Vagina (tissue), 2 donors: ENCODE measurements at places on chromosomes 12 and 14. TPM values are rescaled to one million over a fixed set of nuclear protein-coding genes. Genes with fewer than 3 reads are reported as not detected.

The DHH gene
- total RNA-seq: 1.5 TPM

The SCN8A gene
- 3.7 TPM for total RNA-seq

- no peak for DNase-seq
These were observed 1052.1 kb downstream of the TMEM121 start for GRCh38 chr14:106578481-106578880.

DNA sequence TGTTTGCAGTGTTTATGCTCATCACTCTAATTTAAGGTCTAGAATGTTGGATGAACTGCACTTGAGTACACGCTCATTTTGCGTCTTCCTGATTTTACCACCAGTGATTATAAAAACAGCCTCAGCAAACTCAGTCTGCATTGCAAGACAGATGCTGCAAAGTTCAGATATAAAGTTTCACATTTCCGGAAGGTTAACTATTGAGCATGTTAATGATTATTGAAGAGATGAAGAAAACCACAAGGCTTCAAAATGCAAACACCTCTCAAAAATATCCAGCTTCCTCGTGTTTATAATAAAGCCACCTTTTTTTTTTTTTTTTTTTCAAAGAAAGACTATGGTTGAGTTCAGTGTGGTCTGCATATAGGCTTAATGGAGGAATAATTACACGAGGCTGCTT is 92.1 kb upstream of the BMP4 start:
- DNase-seq: no peak

GRCh38 chr14:36055681-36056225 is 120.8 kb downstream of the PTCSC3 start:
- no peak for DNase-seq

DNA sequence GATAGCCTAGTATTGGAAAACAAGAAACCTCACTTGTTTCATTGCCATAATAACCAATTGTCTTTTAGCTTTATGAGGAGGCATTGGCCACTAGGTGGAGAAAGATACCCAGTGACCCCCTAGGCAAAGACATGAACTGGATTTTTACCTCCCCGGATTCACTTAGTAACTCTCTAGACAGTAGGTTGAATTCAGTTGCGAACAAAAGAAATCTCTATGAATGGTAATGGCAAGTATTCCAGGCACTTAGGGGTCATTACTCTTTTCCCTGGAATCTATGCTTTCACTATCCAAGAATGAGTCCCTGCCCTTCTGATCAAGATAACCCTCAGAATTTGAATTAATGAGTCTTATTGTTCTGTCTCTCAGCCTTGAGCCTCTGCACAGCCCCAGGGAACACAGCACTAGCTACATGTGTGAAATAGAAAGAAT is 29.5 kb upstream of the RHOJ start:
- DNase-seq: no peak

The LRP6 gene
- total RNA-seq: 71.0 TPM

The KIF21A gene
- 26.3 TPM for total RNA-seq

The GPR135 gene
- total RNA-seq: 6.4 TPM

GRCh38 chr12:4223273-4223845 is 50.2 kb upstream of the CCND2 start:
- DNase-seq: no peak

DNA sequence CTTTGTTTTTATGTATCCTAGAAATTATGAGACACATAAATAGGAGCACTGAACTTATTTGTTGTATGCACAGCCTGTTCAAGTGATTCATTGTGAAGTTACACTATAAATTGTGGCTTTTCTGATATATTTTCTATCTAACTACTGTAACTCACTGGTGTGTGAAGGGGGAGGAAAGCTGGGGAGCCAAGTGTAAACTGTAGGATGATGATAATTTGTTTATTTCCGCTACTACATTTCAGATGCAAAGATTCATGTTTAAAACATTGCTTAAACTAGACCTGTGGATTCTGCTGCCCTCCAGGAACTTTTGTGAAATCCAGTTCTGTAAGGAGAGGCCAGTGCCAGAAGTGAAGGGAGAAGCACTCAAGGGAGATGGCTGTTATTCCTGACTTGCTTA is 3.3 kb downstream of the TMTC2 start:
- no peak for DNase-seq

DNA sequence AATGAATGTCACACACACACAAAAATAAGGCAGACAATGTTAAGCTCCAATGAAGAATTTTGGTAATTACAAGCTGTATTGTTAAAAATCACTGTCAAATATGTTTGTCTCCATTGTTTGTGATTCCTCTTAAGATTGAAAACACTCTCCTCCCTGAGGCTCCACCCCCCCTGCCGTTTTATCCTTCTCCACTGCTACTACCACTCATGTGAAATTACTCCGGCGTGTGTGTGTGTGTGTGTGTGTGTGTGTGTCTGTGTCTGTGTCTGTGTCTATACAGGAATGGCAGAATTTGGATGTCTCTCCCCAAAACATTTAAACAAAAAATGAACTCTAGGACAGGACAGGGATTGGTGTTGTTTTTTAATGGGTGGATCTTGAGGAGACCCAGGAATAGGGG is 365.1 kb upstream of the DIO2 start:
- DNase-seq: no peak

- DNase-seq: no peak
These were observed 85.8 kb downstream of the LLPH start for GRCh38 chr12:66044731-66045130.

GRCh38 chr14:76866456-76866855 is 40.2 kb downstream of the LRRC74A start:
- no peak for DNase-seq

GRCh38 chr14:96108061-96108795 is 69.1 kb downstream of the C14orf132 start:
- DNase-seq: no peak

- peak; percentile 80 for DNase-seq
These were observed 136.0 kb downstream of the CRADD start for GRCh38 chr12:93813186-93813585.

DNA sequence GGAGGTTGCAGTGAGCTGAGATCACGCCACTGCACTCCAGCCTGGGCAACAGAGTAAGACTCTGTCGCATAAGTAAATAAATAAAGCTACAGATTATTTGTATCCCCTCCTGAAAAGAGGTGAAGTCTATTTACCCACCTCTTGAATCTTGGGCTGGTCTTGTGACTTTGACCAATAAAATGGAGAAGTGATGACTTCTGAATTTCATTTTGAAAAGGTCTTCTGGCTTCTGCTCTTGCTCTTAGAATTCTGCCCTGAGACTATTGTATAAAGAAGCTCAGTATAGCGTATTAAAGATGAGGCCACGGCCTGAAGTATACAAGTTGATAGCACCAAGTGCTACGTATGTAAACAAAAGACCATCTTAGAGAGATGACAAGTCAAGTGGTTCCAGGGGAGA is 88.3 kb upstream of the AMN1 start:
- no peak for DNase-seq

GRCh38 chr14:29175706-29176105 is 409.1 kb downstream of the FOXG1 start:
- DNase-seq: no peak

GRCh38 chr12:74889073-74889472 is 320.6 kb downstream of the KCNC2 start:
- no peak for DNase-seq

GRCh38 chr12:42204819-42205218 is 33.2 kb downstream of the YAF2 start:
- no peak for DNase-seq

- DNase-seq: no peak
These were observed 66.9 kb upstream of the FGD4 start for GRCh38 chr12:32332446-32332845.

The FERMT2 gene
- 70.2 TPM for total RNA-seq

The DPF3 gene
- not detected for total RNA-seq

GRCh38 chr12:75690296-75690955 is 179.0 kb upstream of the KRR1 start:
- DNase-seq: peak; percentile 91

DNA sequence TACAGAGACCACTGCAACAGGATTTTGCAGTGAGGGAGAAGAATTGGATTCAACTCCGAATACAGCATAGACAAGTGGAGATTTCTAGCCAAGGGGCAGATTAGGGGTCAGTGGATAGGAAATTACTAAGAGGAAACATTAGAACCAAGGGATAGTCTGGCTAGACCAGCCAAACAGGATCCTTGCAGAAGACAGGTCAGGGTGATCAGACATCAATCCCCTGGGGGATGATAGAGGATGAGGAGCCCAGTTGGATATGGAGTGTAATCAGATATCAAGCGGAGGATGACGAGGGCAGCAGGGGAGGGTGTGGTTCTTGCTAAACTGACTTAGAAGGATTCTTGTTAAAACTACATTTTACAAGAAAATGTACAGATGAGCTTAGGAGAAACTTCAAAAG is 424.4 kb downstream of the DAD1 start:
- no peak for DNase-seq

GRCh38 chr14:77640756-77641533 is 24.5 kb upstream of the SPTLC2 start:
- no peak for DNase-seq

DNA sequence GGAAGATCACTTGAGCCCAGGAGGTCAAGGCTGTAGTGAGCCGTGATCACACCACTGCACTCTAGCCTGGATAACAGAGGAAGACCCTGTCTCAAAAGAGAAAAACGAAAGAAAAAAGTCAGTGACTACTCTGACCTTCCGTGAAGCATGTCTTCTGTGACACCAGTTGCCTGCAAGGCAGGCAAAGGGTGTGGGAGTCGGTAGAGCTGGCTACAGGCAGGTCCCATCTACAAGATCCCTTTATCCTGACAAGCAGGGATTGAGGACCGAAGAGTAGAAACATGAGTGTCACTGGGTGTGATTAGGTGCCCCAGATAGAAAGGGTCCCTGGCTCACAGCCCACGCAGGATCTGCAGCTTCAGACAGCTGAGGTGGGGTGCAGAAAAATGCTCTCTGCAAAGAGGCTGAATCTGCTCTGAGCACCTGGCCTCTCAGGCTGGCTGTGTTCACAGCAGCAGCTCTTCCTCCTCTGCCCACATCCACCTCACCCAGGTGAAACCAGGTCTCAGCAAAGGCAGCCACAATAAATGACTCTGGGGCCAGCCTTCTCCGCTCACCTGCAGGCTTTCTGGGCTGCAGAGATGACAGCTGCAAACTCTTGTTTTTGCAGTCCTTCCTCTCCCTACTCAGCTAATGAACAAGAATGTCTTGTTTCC is 28.6 kb upstream of the HSP90B1 start:
- DNase-seq: no peak

The SLC38A4 gene
- total RNA-seq: not detected

GRCh38 chr14:52494444-52494843 is 57.9 kb downstream of the TXNDC16 start:
- no peak for DNase-seq

DNA sequence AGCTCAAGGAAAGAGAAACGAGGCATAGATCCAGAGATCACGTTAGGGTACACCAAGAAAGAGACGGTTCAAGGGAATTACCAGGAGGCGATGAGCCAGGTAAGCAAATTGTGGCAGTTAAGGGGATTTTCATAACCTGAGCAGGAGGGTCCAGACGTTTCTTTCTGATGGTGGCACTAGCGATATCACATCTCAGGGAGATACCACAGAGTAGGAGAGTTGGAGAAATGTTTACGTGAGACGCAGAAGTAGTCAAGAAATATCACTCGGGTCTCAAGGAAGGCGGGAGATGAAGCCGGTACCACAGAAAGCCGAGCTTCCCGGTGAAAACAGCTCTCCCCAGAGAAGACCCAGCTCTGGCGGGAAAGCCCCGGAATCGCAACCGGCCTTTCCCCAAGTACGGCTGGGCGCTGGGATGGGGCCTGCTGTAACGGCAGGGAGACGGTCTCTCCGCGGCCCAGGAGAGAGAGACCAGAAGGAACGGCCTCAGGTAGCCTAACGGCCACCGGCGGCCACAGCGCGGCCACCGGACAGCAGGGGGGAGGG is 485 bp downstream of the SENP1 start:
- no peak for DNase-seq

DNA sequence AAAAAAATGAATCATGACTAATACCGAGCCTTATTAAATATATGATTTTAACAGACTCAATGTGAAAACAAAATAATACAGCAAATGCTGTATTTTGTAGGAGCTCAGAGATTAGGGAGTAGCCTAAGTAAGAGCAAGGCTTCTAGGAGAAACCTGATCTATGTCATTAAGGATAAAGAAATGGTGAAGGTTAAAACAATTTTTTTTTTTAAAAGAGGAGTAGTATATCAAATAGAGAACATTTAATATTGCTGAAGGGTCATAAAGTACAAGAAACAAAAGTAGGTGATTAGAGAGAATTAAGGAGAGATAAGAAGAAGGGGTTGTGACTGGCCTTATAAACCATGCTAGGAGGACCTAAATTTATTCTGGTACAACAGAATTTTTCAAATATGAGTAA is 39.1 kb downstream of the PPP1R12A start:
- no peak for DNase-seq

DNA sequence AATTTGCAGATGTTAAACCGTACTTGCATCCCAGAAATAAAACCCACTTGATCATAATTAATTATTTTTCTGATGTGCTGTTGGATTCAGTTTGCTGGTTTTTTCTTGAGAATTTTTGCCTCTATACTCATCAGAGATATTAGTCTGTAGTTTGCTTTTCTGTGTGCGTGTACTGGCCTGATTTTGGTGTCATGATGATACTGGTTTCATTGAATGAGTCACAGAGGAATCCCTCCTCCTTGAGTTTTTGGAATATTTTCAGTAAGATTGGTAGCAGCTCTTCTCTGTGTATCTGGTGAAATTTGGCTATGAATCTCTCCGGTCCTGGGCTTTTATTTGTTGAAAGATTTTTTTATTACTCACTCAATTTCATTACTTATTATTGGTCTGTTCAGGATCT is 100.4 kb upstream of the PMCH start:
- no peak for DNase-seq

GRCh38 chr12:75959060-75959459 is 72.5 kb downstream of the PHLDA1 start:
- DNase-seq: no peak

DNA sequence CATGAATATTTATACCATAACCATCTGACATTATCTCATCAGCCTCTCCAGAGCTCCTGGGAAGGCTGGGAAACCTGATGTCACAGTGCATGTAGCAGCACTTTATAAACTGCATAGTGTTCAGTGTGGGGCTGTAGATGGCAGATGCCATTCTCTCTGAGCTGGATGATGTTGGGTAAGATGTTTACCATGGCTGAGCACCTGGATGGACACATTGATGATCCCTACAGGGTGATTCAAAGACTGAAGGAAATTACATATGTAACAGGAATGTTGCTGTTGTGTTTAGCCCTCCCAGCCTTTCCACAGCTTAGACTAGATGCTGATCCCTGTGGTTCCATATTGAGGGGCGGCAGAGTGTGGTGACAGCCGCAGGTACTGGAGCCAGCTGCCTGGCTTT is 37.4 kb downstream of the IFT43 start:
- no peak for DNase-seq
